Stimulated activated CD4-positive, alpha-beta T cell treated with anti-CD3 and anti-CD28 coated beads, TNF-alpha, amount 100 ng/mL, for 1 hour (primary cell): ENCODE measurements at places on chromosomes 6 and 20.

GRCh38 chr20:37503256-37503927 is 17.7 kb upstream of the NNAT start:
- DNase-seq, result no peak

GRCh38 chr20:50146732-50147662 is 6.5 kb downstream of the PEDS1 start:
- DNase-seq, result peak; percentile 60

- DNase-seq, result no peak
Measured at GRCh38 chr6:35426074-35426473, 26.1 kb upstream of the FANCE start.

DNA sequence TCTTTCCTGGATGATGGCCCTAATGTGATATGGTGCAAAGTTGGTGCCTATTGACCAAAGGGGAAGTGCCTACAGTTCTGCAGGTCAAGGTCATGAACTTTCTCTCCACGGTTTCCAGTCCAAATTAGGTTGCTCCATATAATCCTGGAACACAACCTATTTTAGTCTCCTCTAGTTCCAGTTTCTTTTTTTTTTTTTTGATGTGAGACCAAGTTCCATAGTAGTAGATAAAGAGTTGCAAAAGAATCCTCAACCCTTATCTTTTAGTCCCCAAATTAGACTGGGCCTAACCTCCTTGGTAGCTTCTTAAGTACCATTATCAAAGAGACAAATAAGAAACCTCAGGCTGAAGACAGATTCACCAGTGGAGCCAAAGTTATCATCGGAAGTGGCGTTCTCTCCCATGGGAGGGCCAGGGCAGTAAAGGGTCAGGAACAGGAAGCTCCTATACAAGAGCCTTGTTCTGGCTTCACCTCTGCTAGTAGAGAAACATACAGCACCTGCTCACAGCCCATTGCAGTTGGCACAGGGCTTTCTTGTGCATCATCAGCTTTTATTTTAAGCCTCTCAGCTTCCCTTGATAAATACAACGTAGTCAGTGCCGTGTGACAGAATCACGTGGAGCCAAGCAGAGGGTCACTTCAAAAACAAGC is 132.2 kb upstream of the RREB1 start:
- DNase-seq, result no peak

DNA sequence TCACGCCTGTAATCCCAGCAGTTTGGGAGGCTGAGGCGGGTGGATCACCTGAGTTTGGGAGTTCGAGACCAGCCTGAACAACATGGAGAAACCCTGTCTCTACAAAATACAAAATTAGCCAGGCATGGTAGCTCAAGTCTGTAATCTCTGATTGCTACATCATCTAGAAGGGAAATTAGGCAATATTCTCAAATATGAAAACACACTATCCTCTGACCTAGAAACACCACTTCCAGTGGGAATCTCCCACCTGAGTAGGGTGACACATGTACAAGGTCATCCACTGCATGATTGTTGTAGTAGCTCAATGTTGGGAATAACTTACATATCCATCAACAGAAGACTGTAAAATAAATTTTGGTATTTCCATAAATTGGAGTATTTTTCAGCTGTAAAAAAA is 19.1 kb upstream of the SIRPD start:
- DNase-seq, result no peak

DNA sequence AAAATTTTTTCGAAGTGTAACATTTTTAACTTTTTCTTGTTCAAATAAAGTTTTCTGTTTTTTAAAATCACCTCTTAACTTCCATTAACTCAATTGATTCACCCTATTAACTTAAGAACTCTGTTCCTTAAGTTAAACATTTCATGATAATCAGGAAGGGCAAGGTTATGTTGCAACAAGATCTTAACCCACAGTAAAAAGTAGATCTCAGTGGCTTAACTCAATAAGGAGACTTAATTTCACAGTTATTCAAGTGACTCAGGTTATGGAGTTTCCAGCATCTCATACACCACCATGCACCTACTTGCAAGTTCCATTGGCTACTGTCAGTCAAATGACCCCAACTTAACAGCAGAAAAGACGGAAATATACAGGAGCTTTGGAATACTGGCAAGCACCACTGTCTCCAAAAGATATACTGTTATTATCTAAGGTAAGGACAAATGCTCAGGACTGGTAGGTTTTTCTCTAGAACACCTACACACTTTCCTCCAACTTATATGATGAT is 11.2 kb downstream of the HLA-DQB1 start:
- no peak for DNase-seq

GRCh38 chr6:119476554-119476953 is 127.0 kb upstream of the MAN1A1 start:
- no peak for DNase-seq

- DNase-seq, result no peak
Measured at GRCh38 chr20:51275826-51276225, 252.9 kb upstream of the KCNG1 start.

- no peak for DNase-seq
Measured at GRCh38 chr20:58131551-58132142, 96.8 kb downstream of the ANKRD60 start.

- no peak for DNase-seq
Measured at GRCh38 chr6:39420300-39421265, 98.1 kb upstream of the KCNK16 start.

- DNase-seq, result no peak
Measured at GRCh38 chr20:15563836-15564235, 1009.4 kb downstream of the KIF16B start.

- DNase-seq, result no peak
Measured at GRCh38 chr20:59015411-59015810, 3.8 kb upstream of the TUBB1 start.

DNA sequence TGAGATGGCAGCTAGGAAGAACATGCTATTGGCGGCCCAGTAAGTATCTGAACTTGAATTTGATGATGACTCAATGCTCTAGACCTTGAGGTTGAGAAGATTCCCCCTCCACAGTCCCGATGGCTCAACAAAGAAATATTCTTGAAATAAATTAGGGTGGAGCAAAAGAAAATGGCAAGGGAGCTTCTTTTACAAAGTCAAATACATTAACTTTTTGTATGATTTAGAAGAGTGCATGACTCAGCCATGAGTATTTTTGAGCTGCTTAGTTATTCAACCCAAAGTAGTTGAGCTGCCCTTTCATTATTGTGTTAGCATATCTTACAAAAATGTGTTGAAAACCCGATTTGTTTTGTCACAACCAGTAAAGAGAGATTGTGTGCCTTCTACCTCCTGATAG is 7.6 kb downstream of the TFAP2C start:
- no peak for DNase-seq

GRCh38 chr20:5357946-5358345 is 41.2 kb upstream of the PROKR2 start:
- DNase-seq, result no peak

- DNase-seq, result no peak
Measured at GRCh38 chr6:151869787-151870186, 62.3 kb downstream of the ESR1 start.

GRCh38 chr20:21796059-21796458 is 90.6 kb downstream of the PAX1 start:
- no peak for DNase-seq

- DNase-seq, result no peak
Measured at GRCh38 chr6:44739181-44739580, 351.7 kb downstream of the CDC5L start.

- no peak for DNase-seq
Measured at GRCh38 chr6:166950443-166950821, 5.9 kb downstream of the RNASET2 start.

- DNase-seq, result no peak
Measured at GRCh38 chr6:149347067-149347466, 29.6 kb downstream of the TAB2 start.

DNA sequence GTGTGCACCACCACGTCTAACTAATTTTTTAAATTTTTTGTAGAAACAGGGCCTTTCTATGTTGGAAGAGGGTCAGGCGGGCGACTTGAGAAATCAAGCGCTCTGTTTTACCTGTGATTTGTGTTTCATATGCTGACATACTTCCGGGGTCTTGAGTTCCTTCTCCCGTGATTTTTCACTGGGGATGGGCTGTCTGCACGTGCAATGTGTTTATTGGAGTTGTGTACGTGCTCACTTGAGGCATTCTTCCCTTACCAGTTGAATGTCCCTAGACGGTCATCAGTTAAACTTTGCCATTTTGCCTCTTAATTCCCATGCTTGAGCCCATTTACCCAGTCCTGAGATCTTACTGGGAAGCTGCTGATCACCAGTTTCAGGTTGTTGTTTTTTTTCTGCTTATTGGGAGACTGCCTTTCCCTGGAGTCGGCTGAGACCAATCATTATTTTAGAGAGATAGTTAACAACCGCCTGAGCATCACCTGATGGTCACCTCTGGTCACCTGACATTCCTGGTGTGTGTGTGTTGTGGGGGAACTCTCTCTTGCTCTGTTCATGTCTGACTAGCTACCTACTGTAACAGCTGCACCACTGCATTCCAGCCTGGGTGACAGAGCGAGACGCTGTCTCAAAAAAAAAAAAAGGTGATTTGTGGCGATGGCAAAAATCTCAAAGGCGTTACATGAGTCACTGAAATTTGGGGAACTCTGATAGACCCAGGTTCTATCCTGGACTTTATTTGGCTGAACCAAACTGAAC is 34.8 kb upstream of the NCOA3 start:
- no peak for DNase-seq

GRCh38 chr20:52142757-52143156 is 48.8 kb downstream of the ZFP64 start:
- no peak for DNase-seq

DNA sequence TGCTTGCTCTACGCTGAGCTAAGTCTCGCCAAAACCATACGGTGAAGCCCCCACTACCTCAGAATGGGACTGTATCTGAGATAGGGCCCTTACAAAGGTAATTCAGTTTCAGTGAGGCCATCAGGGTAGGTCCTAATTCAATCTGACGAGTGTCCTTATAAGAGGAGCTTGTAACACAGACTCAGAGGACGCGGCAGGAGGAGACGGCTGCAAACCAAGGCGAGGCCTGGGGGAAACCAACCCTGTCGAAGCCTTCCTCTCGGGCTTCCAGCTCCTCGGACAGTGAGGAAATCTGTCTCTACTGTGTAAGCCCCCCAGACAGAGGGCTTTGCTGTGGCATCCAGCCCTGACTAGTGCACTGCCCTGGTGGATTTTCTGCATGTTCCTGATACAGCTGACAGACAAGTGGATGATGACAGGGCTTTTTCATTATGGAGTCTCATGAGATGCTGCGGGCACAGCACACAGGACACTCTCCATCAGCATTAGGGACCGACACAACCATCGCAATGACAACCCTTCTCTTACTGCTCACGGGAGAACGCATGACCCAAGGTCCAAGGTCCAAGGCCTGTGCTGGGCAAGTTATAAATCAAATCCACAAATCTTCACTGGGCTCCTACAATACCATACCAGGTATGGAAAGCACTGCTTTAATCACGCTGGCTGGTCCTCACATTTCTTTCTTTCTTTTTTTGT is 48.2 kb downstream of the SSR1 start:
- DNase-seq, result no peak

GRCh38 chr6:152046118-152046517 is 238.6 kb downstream of the ESR1 start:
- no peak for DNase-seq

DNA sequence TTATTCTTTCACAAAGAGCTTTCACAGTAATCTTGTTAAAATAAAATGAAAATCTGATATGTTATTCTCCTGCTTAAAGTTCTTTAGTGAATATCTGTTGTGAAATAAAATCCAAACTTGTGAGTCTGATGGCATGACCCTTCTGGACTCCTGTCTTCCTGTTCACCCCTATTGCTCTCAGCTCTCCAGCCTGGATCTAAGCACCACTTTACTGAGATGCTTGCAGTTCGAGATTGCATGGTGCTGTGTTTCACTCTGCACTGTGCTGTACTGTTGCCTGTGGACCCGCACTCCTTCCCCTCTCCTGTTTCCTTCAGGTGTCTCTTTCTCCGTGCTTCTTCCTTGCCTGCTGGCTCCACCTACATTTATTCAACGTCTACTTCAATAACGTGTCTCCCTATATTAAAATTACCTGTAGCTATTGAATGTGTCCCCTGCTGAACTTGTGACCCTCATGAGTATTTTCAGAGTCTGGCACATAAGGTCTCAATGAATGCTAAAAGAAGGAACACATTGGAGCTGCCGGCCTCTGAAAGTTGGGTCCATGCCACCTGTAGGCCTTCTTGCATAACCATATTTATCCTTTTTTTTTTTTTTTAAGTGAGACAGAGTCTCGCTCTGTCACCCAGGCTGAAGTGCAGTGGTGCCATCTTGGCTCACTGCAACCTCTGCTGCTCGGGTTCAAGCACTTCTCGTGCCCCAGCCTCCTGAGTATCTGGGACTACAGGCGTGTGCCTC is 100.1 kb downstream of the ARID1B start:
- DNase-seq, result no peak

DNA sequence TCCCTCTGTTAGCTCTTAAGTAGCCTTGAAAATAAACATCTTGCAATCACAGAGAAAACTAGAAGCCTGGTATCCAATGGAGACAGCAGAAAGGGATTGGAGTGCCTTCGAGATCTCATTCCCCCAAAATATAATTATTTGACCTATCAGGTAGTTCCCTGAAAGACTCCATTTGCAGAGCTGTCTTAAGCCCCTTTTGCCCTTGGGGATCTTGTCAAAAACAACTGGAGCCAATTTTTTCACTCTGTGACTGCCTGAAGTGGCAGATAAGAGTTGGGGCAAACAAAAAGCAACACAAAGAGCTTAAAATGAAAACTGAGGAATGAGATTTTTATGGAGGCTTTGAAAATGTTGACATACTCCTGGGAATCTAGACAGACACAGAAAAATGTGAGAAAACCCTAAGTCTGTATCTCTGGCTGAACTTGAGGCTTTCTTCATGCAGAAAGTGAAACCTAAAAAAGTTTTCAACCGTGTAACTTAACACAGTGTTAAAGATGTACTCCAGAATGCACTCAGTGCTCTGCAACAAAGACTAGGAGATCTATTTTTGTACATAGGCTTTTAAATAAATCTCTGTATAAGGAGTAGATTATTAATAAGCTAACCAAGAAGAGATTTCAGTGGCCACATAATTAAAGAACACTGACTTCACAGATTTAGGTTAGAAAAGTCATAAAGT is 971.1 kb upstream of the MAN1A1 start:
- DNase-seq, result no peak

- DNase-seq, result no peak
Measured at GRCh38 chr6:22071270-22072041, 225.4 kb downstream of the PRL start.

DNA sequence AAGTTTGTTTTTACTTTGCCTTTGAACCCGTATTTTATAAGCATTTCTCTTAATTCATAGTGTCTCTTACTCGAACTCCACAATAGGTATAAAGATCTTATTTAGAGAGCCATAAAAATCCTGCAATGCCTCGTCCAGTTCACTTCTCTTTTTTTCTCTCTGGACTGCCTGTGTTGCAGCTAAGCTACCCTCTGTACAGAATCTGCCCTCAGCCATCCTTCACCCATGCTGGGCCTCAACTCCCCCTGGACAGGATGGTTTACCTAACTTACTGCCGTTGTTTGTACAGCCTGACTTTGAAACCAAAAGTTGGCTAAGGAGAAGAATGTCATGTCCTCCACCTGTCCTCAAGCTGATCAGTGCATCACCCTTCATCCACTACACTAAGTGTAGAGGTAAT is 10.4 kb downstream of the QRSL1 start:
- no peak for DNase-seq
